NCI-H1105 (cell line): ENCODE measurements at places on chromosomes 11 and 22.

DNA sequence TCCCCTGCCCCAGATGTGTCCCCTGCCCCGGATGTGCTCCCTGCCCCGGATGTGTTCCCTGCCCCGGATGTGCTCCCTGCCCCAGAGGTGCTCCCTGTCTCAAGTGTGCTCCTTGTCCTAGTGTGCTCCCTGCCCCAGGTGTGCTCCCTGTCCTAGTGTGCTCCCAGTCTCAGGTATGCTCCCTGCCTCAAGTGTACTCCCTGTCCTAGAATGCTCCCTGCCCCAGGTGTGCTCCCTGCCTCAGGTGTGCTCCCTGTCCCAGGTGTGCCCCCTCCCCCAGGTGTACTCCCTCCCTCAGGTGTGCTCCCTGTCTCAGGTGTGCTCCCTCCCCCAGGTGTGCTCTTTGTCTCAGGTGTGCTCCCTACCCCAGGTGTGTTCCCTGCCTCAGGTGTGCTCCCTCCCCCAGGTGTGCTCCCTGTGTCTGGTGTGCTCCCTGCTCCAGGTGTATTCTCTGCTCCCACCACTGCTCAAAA is 48.7 kb upstream of the RASD2 start:
- no peak for DNase-seq

DNA sequence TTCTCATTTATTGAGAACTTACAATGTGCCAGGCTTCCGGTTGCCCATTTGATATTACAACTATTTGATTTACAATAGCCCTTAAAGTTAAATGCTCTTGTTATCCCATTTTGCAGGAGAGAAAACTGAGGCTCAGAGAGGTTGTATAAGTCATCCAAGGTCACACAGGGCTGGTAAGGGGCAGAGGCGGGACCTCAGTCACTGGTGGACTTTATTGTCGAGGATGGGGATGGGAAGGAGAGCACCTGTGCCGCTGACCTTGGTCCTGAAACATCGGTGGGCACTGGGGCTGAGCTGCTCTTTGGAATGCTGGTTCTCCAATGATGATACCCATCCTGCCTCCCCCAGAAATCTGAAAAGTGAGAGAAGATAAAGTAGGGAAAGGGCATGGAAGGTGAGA is 265.4 kb downstream of the MIAT start:
- DNase-seq = no peak

- DNase-seq = peak; percentile 61
Measured at GRCh38 chr22:23281406-23282088, 101.2 kb downstream of the BCR start.

DNA sequence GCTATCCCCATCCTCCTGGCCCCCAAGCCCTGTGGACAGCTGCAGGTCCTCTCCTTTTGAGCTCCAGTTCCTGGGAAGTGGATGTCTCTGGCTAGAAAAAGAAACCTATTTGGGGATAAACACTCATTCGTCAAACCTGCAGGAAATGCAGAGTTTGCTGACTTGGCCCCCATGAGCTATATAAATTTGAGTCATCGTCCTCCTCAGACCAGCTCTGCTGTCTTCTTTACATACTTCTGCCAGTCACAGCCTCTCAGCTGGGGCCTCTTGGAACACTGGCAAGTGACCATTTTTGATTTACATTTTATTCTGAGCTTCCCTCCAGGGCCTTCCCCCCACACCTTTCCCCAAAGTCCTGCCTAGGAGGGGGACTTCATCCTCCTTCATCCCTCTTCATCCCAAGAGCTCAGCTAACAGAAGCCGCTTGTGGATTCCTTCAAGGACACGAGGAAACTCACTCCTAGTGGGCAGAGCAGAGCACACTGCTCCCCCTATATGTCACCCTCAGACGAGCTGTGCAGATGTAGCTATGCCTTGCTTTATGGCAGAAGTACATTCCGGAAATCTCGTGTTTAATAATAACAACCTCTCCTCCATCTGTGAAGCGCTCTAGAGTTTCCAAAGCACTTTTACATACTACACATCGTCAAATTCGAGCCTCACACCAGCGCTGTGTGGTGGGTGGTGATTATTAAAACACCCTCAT is 131.8 kb downstream of the FEZ1 start:
- no peak for DNase-seq

- DNase-seq = no peak
Measured at GRCh38 chr11:59224351-59224928, 11.7 kb upstream of the MPEG1 start.

GRCh38 chr11:2442589-2442988 is 1.7 kb downstream of the TRPM5 start:
- peak; percentile 55 for DNase-seq

GRCh38 chr11:128642571-128642970 is 51.3 kb upstream of the FLI1 start:
- no peak for DNase-seq

DNA sequence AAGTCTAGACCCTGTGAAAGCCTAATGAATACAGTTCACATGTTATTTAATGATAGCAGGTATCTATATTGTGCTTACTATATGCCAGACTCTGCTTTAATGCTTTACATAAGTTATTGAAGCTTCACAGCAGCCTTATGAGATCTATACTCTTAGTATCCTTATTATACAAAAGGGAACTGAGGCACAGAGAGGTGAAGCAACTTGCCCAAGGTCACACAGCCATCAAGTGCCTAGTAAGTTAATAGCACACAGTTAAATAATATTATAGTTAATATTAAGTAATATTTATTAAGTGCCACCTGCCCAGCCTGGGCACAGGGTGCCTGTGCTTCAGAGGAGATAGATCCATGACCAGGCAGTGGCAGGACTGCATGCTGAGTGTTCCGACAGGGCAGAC is 78.1 kb downstream of the TP53I11 start:
- no peak for DNase-seq

- no peak for DNase-seq
Measured at GRCh38 chr22:31917227-31917921, 27.0 kb upstream of the YWHAH start.

GRCh38 chr11:30481796-30482195 is 104.4 kb downstream of the MPPED2 start:
- DNase-seq = no peak

DNA sequence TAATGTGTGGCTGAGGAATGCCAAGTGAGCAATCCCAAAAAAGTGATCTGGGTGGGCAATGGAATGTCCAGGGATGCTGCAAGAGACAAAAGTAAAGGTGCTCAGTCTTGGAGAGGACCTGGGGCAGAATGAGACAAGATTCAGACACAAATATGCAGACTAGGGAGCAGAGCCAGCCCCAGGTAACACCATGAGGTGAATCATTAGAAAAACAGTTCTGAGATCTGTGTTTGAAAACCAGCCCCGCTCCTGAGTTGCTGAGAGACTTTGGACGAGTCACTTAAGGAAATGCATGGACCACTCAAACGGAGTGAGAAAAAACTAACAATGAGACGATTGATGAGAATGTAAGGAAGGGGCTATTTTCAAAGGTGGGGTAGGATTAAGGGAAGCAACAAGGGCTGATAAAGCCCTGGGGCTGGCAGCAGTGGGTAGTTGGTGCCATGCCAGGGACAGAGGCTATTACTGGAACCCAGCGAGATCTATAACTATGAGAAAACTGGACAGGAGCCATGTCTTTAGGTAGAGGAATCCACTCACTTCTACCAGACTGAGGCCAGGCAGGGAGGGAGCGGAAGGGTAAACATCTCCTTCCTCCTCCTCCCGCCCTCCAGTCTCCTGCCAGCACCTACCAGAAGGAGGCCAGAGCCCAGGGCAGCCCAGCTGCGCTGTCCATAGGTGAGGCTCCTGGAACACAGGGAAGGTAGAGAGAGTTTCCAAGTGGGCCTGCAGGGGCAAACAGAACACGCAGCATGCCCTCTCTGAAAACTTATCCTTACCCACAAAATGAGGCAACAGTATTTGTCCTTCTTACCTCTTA is 130.4 kb upstream of the TEAD1 start:
- DNase-seq = no peak

GRCh38 chr22:32073262-32073661 is 30.2 kb downstream of the SLC5A1 start:
- no peak for DNase-seq

GRCh38 chr11:120168960-120169681 is 31.2 kb upstream of the TRIM29 start:
- peak; percentile 81 for DNase-seq

- no peak for DNase-seq
Measured at GRCh38 chr11:19398772-19399527, 158.2 kb upstream of the E2F8 start.

GRCh38 chr11:73359341-73359740 is 16.9 kb upstream of the RELT start:
- no peak for DNase-seq

- no peak for DNase-seq
Measured at GRCh38 chr11:27621405-27622161, 78.7 kb downstream of the BDNF start.

- no peak for DNase-seq
Measured at GRCh38 chr11:110098645-110099044, 5.5 kb downstream of the ZC3H12C start.

GRCh38 chr11:34161812-34162492 is 56.5 kb downstream of the NAT10 start:
- no peak for DNase-seq

DNA sequence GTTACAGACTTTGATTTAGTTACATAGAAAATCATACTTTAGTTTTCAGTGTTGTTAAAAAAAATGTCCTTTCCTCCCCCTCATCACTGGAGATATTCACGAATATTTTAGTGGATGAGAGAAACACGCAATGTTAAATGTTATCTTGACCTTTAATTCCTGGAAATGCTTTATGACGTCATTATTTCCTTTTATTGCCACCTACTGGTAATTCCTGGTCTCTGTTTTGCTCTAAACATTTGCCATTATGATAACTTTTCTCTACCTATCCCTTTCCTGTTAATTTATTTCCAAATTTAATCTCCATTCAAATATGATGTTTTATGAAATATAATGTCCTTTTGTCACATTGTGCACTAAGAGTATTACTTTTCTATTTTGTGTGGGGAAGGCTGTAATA is 770.6 kb downstream of the FAM181B start:
- DNase-seq = peak; percentile 84

GRCh38 chr11:107916671-107917241 is 11.5 kb upstream of the RAB39A start:
- DNase-seq = no peak

- DNase-seq = no peak
Measured at GRCh38 chr11:64545619-64546018, 45.4 kb upstream of the SLC22A12 start.

GRCh38 chr11:118437208-118438125 is 1.2 kb downstream of the KMT2A start:
- peak; percentile 83 for DNase-seq

GRCh38 chr22:40855071-40855978 is 1.1 kb downstream of the ST13 start:
- peak; percentile 27 for DNase-seq

- DNase-seq = no peak
Measured at GRCh38 chr11:2792381-2793250, 92.8 kb upstream of the KCNQ1OT1 start.

GRCh38 chr11:116166573-116167465 is 606.0 kb downstream of the BUD13 start:
- no peak for DNase-seq
